ENCODE measurements at places on chromosomes 6 and 20. TPM values are rescaled to one million over a fixed set of nuclear protein-coding genes. Genes with fewer than 3 reads are reported as not detected.

Gene CLPSL2
- total RNA-seq, result not detected

Gene AKAP12
- total RNA-seq, result 192 TPM

Gene TRIM15
- 37.2 TPM for total RNA-seq

Gene ZC3H12D
- 8.9 TPM for total RNA-seq

Gene PPP1R14C
- 11.1 TPM for total RNA-seq

Gene ZNF341
- total RNA-seq, result 5.1 TPM

Gene FOXS1
- 0.60 TPM for total RNA-seq

Gene ULBP3
- 1.9 TPM for total RNA-seq

Gene PSORS1C2
- total RNA-seq, result not detected

Gene ENPP1
- total RNA-seq, result 12.7 TPM

DNA sequence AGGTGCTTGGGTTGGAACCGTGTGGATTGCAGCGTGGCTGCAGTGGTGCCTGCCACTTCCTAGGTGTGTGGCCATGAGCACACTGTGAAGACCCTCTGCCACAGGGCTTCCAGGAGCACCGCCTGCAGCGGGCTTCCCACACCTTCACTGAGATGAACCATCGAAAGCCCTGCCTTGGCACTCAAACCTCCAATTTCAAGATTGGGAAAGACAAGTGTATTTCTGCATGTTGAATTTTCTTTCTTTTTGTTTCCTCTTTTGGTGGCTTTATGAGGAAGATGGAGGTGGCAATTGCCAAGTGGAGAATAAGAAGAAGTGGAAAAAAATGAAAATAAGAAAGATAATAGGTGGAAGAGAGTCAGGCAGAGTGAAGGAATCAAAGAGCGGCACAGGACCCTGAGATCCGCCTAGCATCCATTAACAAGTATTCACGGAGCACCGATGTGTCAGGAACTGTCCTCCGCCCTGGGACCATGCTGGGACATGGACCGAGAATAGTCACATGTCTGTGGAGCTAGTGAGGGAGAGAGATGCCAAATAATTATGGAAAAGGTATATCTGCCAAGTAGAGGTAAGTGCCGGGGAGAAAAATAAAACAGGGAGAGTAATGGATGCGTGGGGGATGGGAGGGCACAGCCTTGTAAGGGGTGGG, 159.9 kb downstream of the BCAS1 start:
- DNase-seq, result no peak

GRCh38 chr20:26208296-26209091, 511.8 kb upstream of the ZNF337 start:
- peak; percentile 48 for DNase-seq

DNA sequence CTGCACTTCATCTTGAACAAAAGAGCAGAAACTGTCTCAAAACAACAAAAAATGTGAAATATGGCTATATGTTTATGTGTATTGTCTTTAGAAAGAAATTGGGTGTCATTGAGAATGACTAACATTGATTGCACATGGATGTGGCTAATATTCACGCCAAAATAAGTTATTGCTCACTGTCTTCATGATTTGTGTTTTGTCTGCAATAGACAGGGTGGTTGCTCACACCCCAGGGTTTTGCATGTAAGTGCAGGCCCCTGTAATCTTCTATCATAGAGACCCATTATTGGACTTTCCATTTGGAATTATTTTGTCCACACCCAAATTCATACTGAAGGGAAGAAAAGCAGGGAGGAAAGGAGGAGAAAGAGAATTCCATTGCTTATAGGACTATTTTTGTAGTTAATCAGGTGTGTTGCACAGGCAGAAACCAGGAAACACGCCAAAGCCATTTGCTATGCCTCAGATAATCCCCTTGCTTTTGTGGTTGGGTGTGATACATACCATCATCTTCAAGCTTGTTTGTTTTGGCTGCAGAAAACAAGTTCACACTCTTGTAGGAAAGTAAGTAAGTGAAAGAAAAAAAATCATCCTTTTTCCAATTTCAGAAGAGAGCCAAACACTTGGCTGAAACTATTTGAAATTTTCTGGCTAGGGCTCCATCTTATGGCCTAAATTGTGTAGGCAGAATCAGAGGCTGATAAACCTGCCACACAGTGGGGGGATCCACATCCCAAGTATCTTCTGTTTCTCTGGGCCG, 214.1 kb downstream of the COL12A1 start:
- DNase-seq, result no peak

GRCh38 chr20:7859356-7859802, 80.9 kb downstream of the HAO1 start:
- no peak for DNase-seq

- DNase-seq, result no peak
Observed at GRCh38 chr20:5786930-5787795, 37.0 kb downstream of the SHLD1 start.

- DNase-seq, result no peak
Observed at GRCh38 chr20:37574199-37574890, 46.7 kb upstream of the BLCAP start.

GRCh38 chr20:33753143-33753542, 21.3 kb downstream of the ZNF341 start:
- DNase-seq, result no peak

DNA sequence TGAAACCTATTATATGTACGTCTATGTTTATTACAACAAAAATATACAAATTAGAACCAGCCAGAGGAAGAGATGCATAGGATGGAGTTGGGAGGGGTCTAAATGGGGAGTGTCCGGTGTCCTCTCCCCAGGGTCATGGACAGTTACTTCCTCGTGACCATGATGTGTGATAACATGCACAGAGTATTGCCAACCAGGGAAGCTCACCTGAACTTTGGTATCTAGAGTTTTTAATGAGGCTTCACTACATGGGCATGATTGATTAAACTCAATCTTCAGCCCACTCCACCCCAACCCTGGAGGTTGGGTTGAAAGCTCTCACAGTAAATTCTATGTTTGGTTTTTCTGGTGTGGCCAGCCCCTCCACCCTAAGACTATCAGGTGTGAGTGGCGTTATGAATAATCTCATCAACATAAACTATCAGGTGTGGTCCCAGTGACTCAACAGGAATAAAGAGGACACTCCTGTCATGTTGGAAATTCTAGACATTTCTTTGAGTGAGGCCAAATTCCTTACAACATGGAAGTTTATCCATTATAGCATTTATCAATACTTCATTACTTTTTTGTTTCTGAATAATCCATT, 36.4 kb upstream of the FKBP1A start:
- DNase-seq, result no peak

GRCh38 chr20:5393218-5393870, 76.6 kb upstream of the PROKR2 start:
- DNase-seq, result no peak

- DNase-seq, result no peak
Observed at GRCh38 chr20:34237942-34238341, 3.3 kb upstream of the ASIP start.

- no peak for DNase-seq
Observed at GRCh38 chr20:23659989-23660837, 22.5 kb upstream of the CST3 start.

DNA sequence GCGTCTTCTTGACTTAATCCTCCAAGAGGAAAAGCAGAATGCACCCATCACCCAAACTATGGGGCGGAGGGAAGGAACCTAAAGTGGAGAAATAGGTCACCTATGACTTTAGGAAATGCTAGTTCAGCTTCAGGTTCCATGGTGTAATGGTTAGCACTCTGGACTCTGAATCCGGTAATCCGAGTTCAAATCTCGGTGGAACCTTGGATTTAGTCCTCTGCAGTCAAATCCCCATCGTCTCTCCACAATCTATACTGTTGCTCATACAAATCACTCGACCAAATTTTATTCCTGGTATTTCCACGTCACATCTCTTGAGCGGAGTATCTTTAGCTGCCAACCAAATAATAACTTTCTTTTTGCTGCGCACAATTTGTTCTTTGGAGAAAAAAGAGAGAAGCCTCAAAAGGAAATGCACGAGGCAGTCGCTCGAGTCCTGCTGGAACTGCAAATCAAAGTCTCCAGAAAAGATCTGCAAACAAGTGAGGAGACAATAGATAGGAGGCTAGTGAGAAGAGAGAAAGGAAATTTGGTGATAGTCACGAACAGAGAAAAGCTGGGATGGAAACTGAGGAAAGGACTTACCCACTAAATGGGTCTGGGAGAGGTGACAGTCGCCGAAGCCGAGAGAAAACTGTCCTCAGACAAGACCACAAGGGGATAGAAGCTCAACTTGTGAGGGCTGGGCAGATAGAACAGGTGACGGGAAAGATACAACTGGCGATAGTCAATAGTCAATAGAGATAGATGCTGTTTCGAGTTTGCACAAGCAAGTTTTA, 16.6 kb downstream of the POM121L2 start:
- no peak for DNase-seq

DNA sequence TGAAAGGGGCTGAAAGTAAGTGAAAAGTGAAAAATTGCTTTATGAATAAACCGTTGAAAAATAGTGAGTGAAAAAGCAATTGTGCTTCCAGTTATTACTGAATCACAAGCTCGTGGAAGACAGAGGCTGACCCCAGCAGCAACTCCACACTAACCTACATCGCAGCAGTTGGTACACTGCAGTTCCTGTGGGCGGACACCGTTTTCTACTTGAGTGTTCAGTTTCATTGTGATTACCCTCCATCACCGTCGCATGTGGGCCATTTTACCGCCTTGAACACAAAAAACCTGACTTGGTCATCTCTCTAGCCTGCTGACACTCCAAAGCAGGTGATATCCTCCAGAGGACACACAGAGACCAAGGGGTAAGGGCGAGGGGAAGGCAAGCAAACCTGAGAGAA, 28.4 kb downstream of the PRDM1 start:
- DNase-seq, result peak; percentile 16

DNA sequence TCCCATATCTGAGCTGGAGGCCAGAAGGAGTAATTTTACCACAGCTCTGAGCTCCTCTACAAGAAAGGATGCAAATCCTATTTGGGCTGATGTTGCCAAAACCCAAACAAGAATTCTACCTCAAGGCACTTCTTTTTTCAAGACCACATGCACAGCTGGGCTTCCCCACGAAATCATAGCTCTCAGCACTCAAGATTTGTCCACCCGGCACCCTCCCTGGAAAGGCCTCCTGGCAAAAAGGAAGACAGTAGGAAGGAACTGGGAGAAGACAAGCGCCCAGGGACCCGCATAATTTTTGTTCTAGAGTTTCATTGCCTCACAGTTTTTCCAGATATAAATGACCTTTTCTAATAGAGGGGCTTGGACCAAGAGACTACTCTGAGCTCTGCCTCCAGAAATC, 90.5 kb downstream of the BANF2 start:
- no peak for DNase-seq

DNA sequence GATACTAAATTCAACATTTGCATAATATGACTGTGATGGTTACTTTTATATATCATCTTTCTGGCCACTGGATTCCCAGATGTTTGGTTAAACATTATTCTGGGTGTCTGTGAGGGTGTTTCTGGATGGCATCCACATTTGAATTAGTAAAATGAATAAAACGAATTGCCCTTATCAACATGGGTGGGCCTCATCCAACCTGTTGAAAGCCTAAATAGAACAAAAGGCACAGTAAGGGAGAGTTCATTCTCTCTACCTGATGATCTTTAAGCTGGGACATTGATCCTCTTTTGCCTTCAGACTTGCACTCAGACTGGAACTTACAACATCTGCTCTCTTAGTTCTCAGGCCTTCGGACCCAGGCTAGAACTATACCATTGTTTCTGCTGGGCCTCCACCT, 57.6 kb downstream of the CD24 start:
- DNase-seq, result no peak

- no peak for DNase-seq
Observed at GRCh38 chr6:404685-405423, 13.3 kb downstream of the IRF4 start.

DNA sequence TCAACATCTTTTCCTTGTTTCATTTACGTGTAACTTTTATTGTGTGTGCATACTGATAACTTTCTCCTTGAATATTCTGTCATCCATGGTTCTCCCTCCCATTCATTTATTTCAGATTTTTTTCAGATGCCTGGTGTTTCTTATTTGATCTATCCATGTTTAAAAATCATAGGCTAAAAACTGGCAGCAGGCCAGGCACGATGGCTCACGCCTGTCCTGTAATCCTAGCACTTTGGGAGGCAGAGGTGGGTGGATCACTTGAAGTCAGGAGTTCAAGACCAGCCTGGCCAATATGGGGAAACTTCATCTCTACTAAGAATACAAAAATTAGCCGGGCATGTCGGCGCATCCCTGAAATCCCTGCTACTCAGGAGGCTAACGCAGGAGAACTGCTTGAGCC, 31.1 kb downstream of the ABT1 start:
- DNase-seq, result no peak

DNA sequence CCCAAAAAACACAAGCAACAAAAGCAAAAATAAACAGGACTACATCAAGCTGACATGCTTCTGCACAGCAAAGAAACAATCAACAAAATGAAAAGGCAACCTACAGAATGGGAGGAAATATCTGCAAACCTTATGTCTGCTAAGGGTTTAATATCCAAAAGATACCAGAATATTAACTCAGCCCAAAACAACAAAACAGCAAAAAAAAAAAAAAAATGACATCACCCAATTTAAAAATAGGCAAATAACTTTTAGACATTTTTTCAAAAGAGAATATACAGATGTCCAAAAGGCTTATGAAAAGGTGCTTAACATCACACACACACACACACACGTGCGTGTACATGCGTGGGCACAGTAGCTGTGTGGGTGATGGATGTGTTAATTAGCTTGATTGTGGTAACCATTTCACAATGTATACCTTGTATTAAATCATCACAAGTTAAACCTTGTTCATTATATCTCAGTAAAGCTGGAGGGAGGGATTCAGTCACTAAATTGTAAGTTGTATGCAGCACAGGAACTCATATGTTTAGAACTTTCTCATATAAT, 52.4 kb downstream of the QKI start:
- no peak for DNase-seq

- no peak for DNase-seq
Observed at GRCh38 chr6:123570813-123571684, 65.7 kb downstream of the TRDN start.

GRCh38 chr6:133528566-133528965, 287.4 kb downstream of the EYA4 start:
- no peak for DNase-seq

GRCh38 chr6:152846825-152847224, 96.2 kb downstream of the VIP start:
- DNase-seq, result no peak

GRCh38 chr6:37741757-37742400, 44.2 kb upstream of the MDGA1 start:
- peak; percentile 27 for DNase-seq

Data from mucosa of descending colon (tissue), 3 donors.